ENCODE measurements at places on chromosomes 13 and 19. TPM values are rescaled to one million over a fixed set of nuclear protein-coding genes. Genes with fewer than 3 reads are reported as not detected.

CD22 gene
- 0.18 TPM for total RNA-seq

GRCh38 chr19:3808420-3809143, 22.4 kb upstream of the MATK start:
- H3K36me3 ChIP-seq = no peaks in the 10 kb centered on the region
- H3K4me1 ChIP-seq = no peaks in the 10 kb centered on the region
- peaks cover 7% of the 10 kb centered on the region for H3K27me3 ChIP-seq
- DNase-seq = no peak
- no peak overlapping the region for H3K27ac ChIP-seq
- H3K4me3 ChIP-seq = no peak overlapping the region

- H3K27me3 ChIP-seq = no peaks in the 10 kb centered on the region
- H3K36me3 ChIP-seq = peaks cover 16% of the 10 kb centered on the region
- no peak overlapping the region for H3K4me3 ChIP-seq
- H3K27ac ChIP-seq = no peak overlapping the region
- peaks cover 23% of the 10 kb centered on the region for H3K4me1 ChIP-seq
Measured at GRCh38 chr13:51760592-51760991, 43.4 kb downstream of the DHRS12 start.

- H3K4me1 ChIP-seq = no peaks in the 10 kb centered on the region
- no peak overlapping the region for H3K4me3 ChIP-seq
- DNase-seq = no peak
- no peak overlapping the region for H3K27ac ChIP-seq
Measured at GRCh38 chr13:28251466-28251865, 113.1 kb downstream of the PAN3 start.

SERPINE3 gene
- not detected for total RNA-seq

DNA sequence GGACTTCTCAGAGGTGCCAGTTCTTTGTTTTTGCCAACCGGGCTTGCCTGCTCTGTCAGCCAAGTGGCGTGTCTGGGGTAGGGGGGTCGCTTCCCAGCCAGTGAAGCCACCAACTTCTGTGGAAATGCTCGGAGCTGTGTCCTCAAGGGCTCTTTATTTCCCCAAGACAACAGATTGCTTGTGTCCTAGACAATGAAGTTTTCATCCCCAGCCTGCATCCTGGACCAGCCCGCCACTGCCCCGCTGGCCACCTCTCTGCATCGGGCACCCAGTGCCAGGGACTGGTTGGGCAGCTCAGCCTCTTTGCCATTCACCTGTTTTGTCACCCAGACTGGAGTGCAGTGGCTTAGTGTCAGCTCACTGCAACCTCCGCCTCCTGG, 3.7 kb downstream of the RAB11B start:
- no peaks in the 10 kb centered on the region for H3K27me3 ChIP-seq
- no peak overlapping the region for H3K4me3 ChIP-seq
- no peaks in the 10 kb centered on the region for H3K36me3 ChIP-seq

CEACAM16 gene
- not detected for total RNA-seq

DNA sequence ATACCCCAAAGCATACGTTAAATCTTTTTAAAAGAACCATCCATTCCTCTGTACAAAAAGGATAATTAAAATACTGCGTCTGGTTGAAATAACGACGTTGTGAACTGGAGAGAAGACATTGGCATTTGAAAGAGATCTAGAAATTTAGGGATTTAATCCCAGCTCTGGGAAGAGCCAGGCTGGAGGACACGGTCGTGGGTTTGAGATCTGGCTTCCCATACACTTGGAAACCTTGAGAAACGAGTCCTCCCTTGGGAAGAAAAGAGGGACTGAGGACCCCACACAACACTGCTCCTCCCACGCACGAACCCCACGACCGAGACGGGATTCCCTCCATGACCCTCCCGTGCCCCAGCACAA, 625 bp downstream of the ZNF709 start:
- H3K36me3 ChIP-seq = no peaks in the 10 kb centered on the region
- peaks cover 6% of the 10 kb centered on the region for H3K4me1 ChIP-seq
